ENCODE measurements at places on chromosomes 12 and 14. TPM values are rescaled to one million over a fixed set of nuclear protein-coding genes. Genes with fewer than 3 reads are reported as not detected.
A peak's percentile ranks its signal among the peaks of the same experiment; 100 is the strongest.

- no peak overlapping the region for H3K4me3 ChIP-seq
Measured at GRCh38 chr12:104641862-104642261, 185.1 kb downstream of the CHST11 start.

GRCh38 chr12:64001439-64001838 lies 156.9 kb downstream of the SRGAP1 start:
- H3K27me3 ChIP-seq = peaks cover 13% of the 10 kb centered on the region
- H3K36me3 ChIP-seq = no peaks in the 10 kb centered on the region
- no peak for DNase-seq

The TEX52 gene
- 0.48 TPM for total RNA-seq

- peaks cover 4% of the 10 kb centered on the region for H3K27me3 ChIP-seq
- DNase-seq = no peak
- H3K27ac ChIP-seq = no peak overlapping the region
- H3K4me3 ChIP-seq = peak overlapping the region; percentile 39
- H3K4me1 ChIP-seq = peaks cover 28% of the 10 kb centered on the region
Measured at GRCh38 chr12:131090274-131091210, 136.8 kb downstream of the ADGRD1 start.

GRCh38 chr12:51059086-51059485 lies 11.0 kb downstream of the LETMD1 start:
- peaks cover 7% of the 10 kb centered on the region for H3K4me1 ChIP-seq
- DNase-seq = no peak
- H3K36me3 ChIP-seq = peaks cover 4% of the 10 kb centered on the region
- H3K27me3 ChIP-seq = no peaks in the 10 kb centered on the region

DNA sequence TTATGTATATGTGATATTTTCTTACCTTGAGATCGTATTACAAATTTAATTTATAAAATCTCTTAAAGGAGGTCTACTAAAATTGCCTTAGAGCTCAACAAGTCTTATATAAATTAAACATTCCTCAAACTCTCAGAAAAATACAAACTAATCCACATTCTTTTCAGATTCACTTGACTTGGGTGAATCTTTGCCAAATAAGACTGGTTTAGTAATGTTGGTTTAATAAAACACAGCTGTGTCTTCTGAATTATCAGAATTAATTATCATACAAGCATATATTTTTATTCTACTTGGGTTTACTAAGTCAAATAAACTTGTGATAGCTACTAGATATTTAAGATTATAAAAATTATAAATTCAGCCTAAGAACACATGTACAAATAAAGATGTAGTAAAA lies 13.3 kb downstream of the GLIPR1L2 start:
- H3K4me3 ChIP-seq = no peak overlapping the region
- no peak overlapping the region for H3K27ac ChIP-seq
- no peak for DNase-seq
- H3K36me3 ChIP-seq = no peaks in the 10 kb centered on the region

GRCh38 chr12:114638790-114639435 lies 45.1 kb downstream of the TBX3 start:
- H3K4me3 ChIP-seq = no peak overlapping the region
- no peaks in the 10 kb centered on the region for H3K36me3 ChIP-seq
- DNase-seq = no peak
- H3K4me1 ChIP-seq = no peaks in the 10 kb centered on the region

DNA sequence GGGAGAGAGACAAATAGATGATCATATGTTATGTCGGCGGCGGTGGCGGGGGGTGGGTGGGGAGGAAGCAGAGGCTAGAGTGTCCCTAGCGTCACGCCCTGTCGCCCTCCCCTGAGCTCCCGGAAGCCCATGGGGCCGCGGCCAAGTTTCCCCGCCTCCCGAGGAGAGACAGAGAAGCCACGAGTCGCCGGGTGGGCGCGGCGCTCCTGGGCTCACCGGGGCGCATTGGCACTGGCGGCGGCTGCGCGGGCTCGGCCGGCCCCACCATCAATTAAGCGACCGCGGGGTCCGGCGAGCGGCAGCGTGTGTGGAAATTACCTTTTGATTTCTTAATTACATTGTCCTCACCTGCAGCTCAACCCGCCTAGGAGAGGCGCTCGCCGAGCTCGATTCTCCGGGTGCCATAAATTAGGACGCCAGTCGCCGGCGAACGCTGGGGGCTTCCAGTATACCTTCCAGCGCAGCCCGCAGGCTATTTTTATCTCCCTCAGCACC lies 119.9 kb upstream of the LHX5 start:
- peaks cover 41% of the 10 kb centered on the region for H3K27me3 ChIP-seq
- no peaks in the 10 kb centered on the region for H3K4me1 ChIP-seq
- H3K4me3 ChIP-seq = peak overlapping the region; percentile 60
- H3K36me3 ChIP-seq = no peaks in the 10 kb centered on the region
- peak; percentile 8 for DNase-seq
- H3K27ac ChIP-seq = no peak overlapping the region

GRCh38 chr14:92650581-92651105 lies 97.8 kb downstream of the LGMN start:
- H3K4me3 ChIP-seq = peak overlapping the region; percentile 98
- peak overlapping the region; percentile 93 for H3K27ac ChIP-seq
- no peaks in the 10 kb centered on the region for H3K27me3 ChIP-seq
- peaks cover 86% of the 10 kb centered on the region for H3K4me1 ChIP-seq

DNA sequence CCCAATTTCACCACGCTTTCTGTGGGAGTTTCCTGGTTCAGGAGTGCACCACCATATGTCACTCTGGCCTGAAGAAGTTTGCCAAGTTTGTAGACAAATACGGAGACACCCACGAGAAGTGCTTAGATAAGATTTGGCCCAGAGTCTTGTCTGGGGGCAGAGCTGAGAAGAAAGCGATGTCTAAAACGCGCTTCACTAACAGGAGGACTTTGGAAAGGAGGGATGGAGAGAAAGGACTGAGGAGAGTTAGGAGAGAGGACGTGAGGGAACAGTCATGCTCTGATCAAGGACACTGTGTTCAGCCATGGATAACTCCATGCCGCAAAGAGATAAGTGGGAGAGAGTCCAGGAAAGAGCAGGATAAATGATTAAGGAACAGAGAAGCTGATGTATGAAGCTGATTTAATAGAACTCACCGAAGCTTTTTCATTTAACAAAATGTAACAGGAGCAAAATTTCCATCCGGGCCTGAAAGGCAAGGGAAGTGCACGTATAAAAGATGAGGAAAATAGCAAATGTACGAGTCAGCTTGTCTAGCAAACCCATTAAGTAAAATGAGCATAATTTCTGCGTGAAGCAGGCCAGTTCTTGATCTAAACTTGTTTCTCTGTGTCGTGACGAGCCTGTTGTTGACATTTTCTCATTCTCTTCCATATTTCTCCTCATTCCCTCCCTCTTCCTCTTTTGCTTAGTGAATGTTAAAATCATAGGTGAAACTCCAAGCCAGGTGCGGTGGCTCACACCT lies 23.4 kb upstream of the MAP3K9 start:
- peaks cover 4% of the 10 kb centered on the region for H3K27me3 ChIP-seq
- peaks cover 6% of the 10 kb centered on the region for H3K4me1 ChIP-seq
- no peak overlapping the region for H3K4me3 ChIP-seq
- H3K27ac ChIP-seq = no peak overlapping the region
- DNase-seq = no peak
- H3K36me3 ChIP-seq = peaks cover 3% of the 10 kb centered on the region

DNA sequence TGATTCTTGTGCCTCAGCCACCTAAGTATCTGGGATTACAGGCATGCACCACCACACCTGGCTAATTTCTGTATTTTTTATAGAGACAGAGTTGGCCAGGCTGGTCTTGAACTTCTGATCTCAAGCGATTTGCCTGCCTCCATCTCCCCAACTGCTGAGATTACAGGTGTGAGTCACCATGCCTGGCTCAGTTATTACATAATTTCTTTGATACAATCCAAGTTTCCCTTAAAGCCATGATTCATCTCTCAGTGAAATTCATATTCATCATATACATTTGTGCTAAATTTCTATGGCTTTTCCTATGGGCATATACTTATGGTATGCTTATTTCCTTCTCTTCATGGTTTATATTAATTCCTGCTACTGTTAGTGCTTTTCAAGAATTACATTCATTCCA lies 29.1 kb upstream of the PZP start:
- H3K27me3 ChIP-seq = peaks cover 34% of the 10 kb centered on the region
- H3K27ac ChIP-seq = peak overlapping the region; percentile 55
- no peak for DNase-seq
- peaks cover 15% of the 10 kb centered on the region for H3K4me1 ChIP-seq
- no peaks in the 10 kb centered on the region for H3K36me3 ChIP-seq

- no peaks in the 10 kb centered on the region for H3K36me3 ChIP-seq
- H3K4me3 ChIP-seq = no peak overlapping the region
- H3K4me1 ChIP-seq = peaks cover 12% of the 10 kb centered on the region
Measured at GRCh38 chr12:13187399-13187798, 9.1 kb upstream of the EMP1 start.

DNA sequence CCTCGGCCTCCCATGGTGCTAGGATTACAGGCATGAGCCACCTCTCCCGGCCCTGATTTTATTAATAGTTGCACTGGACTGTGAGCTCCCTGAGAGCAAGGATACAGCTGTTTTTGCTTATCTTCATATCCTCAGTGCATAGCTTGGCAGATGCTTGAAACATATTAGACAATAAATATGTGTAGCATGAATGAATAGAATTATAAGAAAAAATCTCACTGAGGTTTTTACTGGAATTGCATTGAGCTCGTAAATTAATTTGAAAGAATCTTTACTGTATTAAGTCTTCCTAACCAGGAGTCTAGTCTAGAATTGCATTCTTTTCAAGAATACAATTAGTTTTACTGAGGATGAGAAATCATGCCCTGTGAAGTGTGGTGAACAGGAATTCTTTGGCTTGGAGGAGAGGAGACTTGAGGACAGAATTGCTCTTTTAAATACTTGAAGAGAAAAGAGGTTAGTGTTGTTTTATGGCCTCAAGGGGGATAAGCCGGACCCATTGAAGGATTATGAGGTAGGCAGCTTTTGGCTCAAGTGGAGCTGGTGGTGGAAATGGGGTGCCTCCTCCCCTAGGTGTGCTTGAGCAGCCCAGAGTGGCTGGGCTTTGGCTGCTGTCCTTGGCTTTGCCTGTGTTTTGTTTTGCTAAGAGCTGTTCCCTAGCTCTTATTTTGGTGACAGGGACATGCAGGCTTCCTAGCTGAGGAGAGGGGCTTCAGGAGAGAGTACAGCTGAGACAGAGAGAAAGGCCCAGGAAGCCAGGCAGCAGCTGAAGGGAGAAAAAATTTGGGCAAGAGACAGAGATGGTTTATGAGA lies 34.0 kb downstream of the PLEKHD1 start:
- no peak overlapping the region for H3K4me3 ChIP-seq
- H3K4me1 ChIP-seq = no peaks in the 10 kb centered on the region
- H3K36me3 ChIP-seq = peaks cover 1% of the 10 kb centered on the region

The FOXG1 gene
- not detected for total RNA-seq

DNA sequence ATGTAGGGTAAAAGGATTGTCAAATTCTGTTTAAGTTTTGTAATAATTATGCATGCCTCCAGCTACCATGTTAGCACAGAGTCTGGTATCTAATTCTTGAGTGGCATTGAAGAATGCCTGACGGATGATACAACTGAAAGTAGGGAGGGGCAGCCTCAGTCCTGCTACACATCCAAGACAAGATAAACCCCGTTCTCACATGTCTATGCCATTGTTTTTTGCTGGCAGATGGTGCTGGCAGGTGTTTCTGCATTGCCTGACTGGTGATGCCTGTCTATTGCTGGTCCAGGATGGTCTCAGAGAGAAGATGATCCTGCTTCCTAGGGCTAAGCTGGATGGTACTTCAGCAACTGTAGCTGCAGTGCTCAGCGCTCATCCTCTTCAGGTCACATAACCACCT lies 245.8 kb upstream of the NAV3 start:
- no peaks in the 10 kb centered on the region for H3K4me1 ChIP-seq
- H3K4me3 ChIP-seq = no peak overlapping the region
- no peaks in the 10 kb centered on the region for H3K27me3 ChIP-seq
- H3K27ac ChIP-seq = no peak overlapping the region

The KRT6A gene
- total RNA-seq = not detected

DNA sequence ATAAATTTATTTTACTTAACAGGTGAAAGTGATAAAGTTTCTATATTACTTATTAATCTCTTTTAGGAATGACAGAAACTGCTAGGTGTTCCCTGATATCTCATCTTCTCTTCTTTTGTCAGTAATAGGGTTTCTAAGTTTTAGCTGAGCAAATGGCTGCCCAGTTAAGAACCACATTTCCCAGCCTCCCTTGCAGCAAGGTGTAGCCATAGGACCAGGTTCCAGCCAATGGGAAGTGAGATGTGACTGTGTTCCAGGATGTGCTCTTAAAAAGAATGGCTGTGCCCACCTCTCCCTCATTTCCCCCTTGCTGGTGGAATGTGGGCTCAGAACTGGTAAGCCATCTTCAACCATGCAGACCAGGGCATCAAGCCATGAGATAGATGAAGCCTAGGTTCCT lies 165.6 kb downstream of the HELB start:
- H3K4me3 ChIP-seq = no peak overlapping the region
- no peak for DNase-seq

GRCh38 chr12:7001921-7002591 lies 16.2 kb downstream of the LPCAT3 start:
- H3K36me3 ChIP-seq = peaks cover 7% of the 10 kb centered on the region
- no peak for DNase-seq
- H3K27ac ChIP-seq = peak overlapping the region; percentile 9
- H3K27me3 ChIP-seq = no peaks in the 10 kb centered on the region

- H3K36me3 ChIP-seq = peaks cover 4% of the 10 kb centered on the region
- no peak overlapping the region for H3K4me3 ChIP-seq
- H3K27me3 ChIP-seq = no peaks in the 10 kb centered on the region
- peaks cover 9% of the 10 kb centered on the region for H3K4me1 ChIP-seq
- H3K27ac ChIP-seq = peak overlapping the region; percentile 66
Measured at GRCh38 chr14:76186308-76187027, 34.7 kb downstream of the GPATCH2L start.

DNA sequence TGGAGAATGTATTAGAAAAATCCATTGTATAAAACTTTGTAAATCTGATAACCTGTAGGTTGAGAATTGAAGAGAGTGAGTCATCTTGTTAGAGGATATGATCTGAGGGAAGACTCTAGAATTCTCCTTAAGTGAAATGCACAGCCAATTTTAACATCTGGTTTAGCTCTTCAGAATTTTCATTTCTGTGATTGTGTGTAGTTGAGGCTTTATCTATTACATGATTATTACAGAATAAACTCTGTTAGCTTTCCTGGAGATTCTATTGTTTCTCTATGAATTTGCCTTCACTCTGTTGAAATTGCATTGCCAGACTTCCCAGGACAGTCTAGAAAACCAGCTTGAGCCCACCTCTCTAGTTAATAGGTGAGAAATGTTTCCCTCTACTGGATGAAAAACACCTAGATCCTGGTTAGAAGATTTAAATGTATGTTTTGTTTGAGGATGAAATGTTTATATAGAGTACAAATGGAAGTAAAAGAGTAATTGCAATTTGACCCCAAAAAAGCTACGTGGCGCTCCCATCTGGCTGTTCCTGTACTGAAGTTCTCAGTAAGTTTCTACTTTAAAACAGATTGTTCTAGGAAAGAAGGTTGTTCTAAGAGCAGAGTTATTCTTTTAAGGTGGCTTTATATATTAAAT lies 2.9 kb downstream of the NUDT4 start:
- H3K27me3 ChIP-seq = peaks cover 6% of the 10 kb centered on the region
- H3K4me1 ChIP-seq = peaks cover 65% of the 10 kb centered on the region
- H3K36me3 ChIP-seq = peaks cover 9% of the 10 kb centered on the region
- DNase-seq = no peak
- peak overlapping the region; percentile 97 for H3K27ac ChIP-seq

The ESR2 gene
- total RNA-seq = 1.0 TPM

- no peaks in the 10 kb centered on the region for H3K4me1 ChIP-seq
- H3K36me3 ChIP-seq = no peaks in the 10 kb centered on the region
- no peaks in the 10 kb centered on the region for H3K27me3 ChIP-seq
- H3K27ac ChIP-seq = no peak overlapping the region
- no peak for DNase-seq
Measured at GRCh38 chr14:94321421-94322271, 1.5 kb downstream of the SERPINA6 start.

The RNASE2 gene
- not detected for total RNA-seq

The RIC8B gene
- 11.8 TPM for total RNA-seq

Measured in activated T-cell treated with anti-CD3 and anti-CD28 coated beads, Interleukin-2, amount 50 U/mL, for 72 hours (primary cell).